Left renal pelvis (tissue), 4 donors: ENCODE measurements at places on chromosomes 5 and 9. TPM values are rescaled to one million over a fixed set of nuclear protein-coding genes. Genes with fewer than 3 reads are reported as not detected.

GRCh38 chr5:137136991-137137632 is 362.0 kb downstream of the SPOCK1 start:
- no peak for DNase-seq

Gene PCDHB12
- 5.5 TPM for polyA plus RNA-seq

- no peak for DNase-seq
These were observed 11.0 kb downstream of the NCS1 start for GRCh38 chr9:130183133-130183762.

DNA sequence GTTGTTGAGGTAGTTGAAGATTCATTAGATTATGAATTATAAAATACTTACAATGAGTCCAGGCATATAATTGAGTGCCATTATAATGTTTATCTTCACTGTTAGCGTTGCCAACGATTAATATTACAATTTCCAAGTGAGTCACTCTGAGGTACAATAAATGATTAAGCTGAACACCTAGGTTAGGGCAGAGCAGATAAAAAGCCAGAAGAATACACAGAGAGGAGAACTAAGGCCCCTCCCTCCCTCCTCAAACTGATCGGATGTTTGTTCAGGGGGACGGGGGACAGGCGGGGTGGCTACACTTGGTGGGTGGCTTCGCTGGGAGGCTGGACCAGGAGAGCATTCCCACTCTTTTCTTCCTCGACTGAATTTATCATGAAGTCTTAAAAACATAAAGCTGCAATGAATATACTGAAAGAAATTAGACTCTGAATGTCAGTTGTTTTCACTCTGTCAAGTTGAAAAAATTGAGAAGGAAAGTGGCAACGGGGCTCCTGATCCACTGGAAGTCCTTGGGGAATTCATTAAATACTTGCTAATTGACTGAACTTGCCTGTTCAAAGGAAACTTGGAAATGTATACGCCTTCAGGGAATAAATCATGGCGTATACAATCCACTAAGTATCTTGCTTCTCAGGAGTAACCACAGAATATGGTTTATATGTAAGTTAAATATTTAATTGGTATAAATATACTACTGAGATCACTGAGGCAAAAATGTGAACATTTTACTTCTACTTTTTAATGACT is 198.1 kb downstream of the TSSK1B start:
- DNase-seq, result no peak

- DNase-seq, result no peak
These were observed 19.5 kb downstream of the MYMK start for GRCh38 chr9:133505186-133505830.

Gene PCDHB3
- 3.9 TPM for polyA plus RNA-seq

Gene ZNF454
- 5.8 TPM for polyA plus RNA-seq

- no peak for DNase-seq
These were observed 8.8 kb downstream of the FIBCD1 start for GRCh38 chr9:130930132-130930803.

- no peak for DNase-seq
These were observed 15.5 kb downstream of the DAPK1 start for GRCh38 chr9:87513161-87513560.

GRCh38 chr9:33498387-33498786 is 24.7 kb upstream of the NOL6 start:
- no peak for DNase-seq

DNA sequence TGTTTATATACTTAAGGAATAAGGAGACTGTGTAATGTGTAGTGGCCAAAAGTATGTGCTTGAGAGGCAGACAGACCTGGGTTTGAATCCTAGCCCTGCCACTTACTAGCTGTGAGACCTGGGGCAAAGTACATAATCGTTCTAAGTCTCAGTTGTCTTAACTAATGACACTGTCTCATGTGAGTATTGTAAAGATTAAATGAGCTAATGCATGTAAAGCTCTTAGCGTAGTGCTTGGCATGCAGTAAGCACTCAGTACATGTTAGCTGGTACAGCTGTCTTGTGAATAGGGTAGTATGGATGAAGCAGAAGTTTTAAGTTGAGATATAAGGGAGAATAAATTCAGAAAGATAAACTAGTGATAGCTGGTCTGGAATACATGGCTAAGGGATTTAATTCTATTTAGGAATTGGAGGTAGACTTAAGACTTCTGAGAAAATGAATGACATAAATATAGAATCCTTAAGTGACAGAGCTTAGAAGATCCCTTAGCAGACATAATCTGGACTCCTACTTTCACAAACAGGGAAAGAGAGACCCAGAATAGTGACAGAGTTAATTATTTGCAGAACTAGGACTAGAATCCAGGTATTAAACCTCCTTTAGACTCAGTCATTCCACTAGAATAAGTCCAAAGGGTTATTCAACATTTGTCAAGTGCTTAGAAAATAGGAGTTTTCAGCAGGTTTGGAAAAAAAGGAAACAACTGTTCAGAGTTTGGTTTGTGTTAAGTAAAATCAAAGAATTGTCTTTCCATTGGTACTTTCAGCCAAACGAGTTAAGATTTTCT is 13.1 kb downstream of the GPR21 start:
- no peak for DNase-seq

Gene AUH
- 44.5 TPM for polyA plus RNA-seq

DNA sequence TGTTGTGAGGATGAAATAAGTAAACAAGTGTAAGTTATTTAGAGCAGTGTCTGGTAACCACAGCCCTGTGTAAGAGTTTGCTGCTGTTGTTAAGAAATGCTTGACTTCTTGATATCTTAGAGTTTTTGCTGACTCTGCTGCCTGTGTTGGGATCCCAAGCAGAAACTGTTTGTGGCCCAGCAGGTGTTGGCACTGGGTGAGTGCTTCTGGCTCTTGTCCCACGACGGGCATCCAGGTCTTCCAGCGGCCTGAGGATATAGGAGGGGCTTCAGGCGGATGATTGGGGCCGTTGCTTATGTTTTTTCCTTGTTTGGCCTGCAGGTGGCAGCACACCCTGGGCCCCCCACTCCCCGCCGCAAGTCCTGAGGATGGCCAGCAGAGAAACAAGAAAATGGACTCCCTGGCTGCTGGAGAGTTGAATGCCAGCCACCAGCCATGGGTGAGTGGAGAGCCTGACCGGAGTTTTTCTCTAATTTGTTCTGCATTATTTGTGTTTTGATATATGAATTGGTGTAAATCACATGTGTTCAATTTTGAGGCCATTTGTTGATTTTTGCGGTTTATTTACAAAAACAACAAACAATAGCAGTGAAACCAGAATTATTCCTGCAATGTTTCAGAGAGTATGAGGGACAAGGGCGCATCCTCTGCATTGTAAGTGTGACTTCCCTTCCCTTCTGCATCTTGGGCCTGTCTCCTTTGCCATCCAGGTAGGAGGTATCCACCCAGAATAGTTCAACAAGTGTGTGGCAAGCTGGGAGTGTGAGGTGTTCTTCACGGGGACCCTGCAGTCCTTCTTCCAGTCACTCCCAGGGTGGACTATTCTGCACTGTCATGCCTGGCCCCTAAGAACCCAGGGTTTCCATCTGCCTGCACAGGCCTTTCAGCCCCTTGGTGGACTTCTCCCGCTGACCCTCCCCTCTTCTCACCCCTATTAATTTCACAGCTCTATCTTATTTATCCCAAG is 50.3 kb downstream of the SLC22A5 start:
- no peak for DNase-seq

DNA sequence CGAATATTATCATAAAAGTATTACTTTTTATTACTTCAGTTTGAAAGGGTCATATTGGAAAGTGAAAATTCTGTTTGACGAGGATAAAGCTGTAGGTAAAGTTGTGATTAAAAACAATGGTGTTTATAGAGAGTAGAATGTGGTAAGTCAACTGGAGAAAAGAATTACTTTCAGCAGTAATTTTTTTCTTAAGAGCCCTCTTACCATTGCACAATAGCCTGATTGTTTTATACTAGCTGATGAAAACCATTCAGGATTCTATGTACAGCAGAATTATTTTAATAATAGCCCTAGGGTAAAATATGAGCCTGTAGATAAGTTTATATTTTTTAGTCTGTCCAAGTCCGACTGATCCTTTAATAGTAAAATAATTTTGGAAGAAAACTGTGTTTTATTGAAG is 16.6 kb downstream of the CDC42SE2 start:
- no peak for DNase-seq

GRCh38 chr5:78899922-78900362 is 85.2 kb downstream of the ARSB start:
- DNase-seq, result no peak

Gene PRUNE2
- 9.9 TPM for polyA plus RNA-seq

Gene BRINP1
- 5.3 TPM for polyA plus RNA-seq

DNA sequence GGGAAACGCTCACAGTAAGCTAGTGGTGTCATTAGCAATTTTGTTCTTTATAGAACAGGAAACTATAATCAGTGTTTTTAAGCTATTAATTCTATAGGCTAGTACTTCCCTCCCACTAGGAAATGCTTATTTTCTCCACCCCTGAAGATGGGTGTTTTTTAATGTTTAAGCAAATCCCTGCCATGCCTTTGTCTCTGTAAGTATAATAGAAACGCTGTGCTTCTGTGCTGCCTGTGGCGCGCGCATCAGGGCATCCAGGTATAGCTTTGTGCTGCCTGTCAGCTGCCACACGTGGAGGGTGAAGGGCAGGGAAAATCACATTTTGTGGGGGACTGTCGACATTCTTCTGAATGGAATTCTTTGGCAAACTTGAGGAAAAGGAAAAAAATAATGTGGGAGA is 217.5 kb downstream of the RAB3C start:
- no peak for DNase-seq
